HT-29 (cell line): ENCODE measurements at places on chromosomes 2 and 18. TPM values are rescaled to one million over a fixed set of nuclear protein-coding genes. Genes with fewer than 3 reads are reported as not detected.

DNA sequence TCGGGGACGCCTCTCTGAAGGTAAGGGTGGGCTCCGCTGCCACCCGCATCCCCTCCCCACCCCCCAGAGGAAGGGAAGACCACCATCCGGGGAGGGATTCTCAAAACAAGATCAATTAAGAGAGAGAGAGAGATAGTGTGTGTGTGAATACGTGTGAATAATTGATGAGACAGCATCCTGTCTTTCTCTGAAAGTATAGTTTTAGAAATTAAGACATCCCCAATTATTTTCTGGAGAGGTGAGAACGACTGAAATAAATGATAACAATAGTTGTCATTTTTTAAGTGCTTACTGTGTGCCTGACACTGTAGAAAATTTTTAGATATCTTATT, 751 bp downstream of the IL18R1 start:
- no peak for DNase-seq

DNA sequence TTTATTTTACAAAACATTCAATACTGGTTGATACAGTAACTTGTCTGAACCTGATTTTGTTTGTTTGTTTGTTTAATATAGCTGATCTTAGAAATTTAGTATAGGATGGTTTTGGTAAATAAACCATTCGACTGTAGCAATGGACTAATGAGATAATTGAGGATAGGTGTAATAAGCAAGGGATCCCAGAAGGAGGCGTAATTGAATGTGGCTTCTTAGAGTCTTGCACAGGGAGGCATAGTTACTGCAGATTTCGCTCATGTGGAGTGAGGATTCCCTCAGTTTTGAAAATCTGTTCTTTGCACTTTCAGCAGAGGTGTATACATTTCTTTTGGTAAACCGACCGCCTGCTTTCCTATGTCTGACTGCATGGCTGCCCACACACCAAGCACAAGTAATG, 709.6 kb downstream of the SOCS6 start:
- DNase-seq: peak; percentile 4

DNA sequence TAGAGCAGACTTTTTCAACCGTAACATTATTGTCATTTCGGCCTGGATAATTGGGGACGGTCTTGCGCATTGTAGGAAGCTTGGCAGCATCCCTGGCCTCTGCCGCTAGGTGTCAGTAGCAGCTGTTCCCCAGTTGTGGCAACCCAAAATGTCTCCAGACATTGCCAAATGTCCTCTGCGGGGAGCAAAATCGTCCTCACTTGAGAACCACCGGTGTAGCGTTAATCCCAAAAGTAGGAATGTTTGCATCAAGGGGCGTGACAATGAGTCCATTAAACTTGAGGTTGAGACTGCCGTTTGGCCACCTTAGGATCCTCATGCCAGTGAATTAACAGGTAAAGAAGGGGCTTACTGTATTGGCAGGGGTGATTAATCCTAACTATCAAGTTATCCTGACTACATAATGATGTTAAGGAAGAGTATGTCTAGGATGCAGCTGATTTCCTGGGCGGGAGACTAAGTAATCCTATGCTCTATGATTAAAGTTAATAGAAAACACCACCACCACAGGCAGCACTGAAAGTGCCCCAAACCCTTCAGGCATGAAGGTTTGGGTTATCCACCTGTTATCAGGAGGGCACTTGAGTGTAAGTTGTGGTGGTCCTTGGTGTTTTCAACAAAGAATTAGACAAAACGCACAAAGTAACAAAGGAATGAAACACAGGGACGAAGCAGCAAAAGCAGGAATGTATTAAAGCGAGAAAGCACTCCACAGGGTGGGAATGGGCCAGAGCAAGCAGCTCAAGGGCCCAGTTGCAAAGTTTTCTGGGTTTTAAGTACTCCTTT, 4.9 kb upstream of the ZC3H8 start:
- DNase-seq: peak; percentile 82

DNA sequence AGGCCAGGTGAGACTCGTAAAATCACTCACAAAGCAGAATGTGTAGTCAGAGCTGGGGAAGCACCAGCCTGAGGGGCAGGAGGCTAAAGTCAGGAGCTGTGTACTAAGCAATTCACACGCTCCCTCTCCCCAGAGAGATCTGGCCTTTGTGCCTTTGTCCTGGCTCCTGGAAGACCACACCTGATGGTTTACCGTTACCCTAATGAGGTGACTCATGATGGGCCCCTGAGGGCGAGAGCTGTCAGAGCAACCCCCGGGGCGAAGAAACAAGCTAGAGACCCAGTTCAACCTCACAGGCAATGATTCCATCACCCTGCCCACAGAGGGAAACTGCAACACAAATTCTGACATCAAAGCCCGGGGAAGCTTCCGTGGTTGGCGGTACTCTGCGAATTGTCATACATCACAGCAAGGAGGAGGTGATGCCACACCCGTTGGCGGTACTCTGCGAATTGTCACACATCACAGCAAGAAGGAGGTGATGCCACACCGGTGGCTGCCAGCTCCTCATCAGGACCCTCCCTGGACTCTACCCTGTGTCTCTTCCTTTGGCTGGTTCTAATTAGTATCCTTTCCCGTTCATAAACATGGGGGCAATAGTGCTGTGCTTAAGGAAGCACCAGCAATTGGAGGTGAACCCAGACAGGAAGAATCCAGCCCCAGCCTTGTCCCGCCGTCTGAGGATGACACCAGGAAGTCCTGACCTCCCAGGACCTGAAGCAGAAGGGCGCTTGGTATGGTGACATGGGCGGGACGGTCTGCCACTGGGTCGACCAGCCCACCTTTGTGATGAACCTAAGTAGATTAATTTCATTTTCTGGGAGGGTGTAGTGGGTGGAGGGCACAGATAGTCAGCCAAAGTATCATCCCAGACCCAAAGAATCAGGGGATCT, 30.5 kb downstream of the B3GNT7 start:
- DNase-seq: no peak

- peak; percentile 94 for DNase-seq
These were observed 60.5 kb downstream of the G6PC2 start for GRCh38 chr2:168961450-168962229.

DNA sequence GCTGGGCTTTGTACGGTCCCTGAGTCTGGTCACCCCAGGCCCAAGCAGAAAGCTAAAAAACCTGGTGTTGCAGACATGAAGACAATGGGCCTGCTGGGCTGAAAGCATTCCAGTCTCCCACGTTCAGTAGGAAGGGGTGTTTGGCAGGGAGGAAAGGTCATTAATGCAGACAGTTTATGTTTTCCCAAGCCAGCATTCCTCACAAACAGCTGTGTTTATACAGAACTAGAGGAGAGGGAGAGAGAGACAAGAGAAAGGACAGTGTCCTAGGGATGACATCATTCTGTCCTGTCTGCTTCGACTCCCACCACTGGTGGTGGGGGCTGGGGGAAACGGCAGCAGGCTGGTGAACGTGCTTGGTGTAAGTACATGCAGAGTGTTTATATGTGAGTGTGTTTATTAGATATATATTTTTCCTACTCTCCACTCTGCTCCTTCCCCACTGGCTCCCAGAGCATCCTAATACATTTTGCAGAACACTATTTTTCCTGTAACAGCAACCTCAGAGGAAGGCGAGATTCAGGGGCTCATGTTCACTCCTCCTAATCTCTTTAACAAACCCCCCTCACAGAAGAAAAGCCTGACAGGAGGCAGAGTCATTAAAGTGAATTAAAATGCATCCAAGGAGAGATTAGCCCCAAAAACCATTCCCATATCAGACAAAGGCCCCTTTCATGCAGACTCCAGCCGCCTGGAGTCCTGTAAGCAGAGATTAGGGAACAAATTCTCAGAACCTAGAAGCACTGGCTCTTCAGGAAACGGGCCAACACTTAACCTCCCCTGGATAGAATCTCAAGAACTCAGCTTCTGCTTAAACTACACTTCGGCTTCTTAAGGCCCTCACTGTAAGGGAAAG, 380.4 kb downstream of the TNS1 start:
- DNase-seq: no peak

DNA sequence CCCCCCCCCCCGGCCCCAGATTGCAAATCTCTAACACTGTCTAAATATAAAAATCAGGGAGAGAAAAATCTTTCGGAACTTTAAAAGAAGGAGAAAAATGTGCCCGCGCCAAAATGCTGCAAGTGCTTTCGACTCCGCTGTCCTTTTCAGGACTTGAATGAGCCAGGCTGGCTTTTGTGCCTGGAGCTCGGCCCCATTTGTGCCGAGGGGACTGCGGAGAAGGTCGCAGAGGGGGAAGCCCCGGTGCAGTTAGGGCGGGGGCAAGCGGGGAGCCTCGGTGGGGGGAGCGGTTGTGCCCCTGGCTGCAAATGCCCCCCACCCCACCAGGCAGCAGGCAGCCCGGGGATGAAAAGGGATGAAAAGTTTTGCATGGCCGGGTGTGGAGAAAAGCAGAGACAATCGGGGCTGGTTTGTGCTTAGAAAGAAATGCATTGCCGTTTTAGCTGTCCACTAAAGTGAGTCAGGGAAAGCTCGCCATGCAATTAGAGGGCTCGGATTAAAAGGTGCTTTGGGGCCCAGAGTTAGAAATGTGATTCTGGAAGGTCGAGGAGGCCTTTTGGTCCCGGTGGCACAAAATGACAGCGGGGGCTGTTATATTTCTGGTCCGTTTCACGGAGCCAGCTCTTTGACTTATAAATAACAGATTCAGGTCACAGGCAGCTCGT, 1.6 kb downstream of the INHBB start:
- DNase-seq: no peak

GRCh38 chr2:53490659-53491058, 276.9 kb upstream of the CHAC2 start:
- no peak for DNase-seq

GRCh38 chr2:182266909-182267308, 159.9 kb downstream of the PDE1A start:
- DNase-seq: no peak

DNA sequence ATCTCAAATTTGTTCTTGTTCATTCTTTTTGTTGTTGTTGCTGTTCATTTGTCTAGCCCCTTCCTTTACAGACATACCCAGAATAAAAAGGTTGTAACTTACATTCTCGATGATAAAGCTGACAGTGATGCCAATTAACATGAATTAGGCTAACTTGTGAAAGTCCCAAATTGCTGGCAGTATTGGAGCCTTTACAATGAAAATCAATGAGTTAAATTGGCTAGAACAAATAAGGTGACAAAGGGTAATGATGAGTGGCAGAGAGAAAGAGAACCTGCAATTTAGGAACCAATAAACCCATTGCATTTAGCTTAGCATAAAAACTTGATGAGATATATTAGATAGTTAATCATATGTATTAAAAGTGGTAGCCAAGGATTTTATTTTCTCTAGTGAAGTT, 521.0 kb downstream of the ADCYAP1 start:
- no peak for DNase-seq

GRCh38 chr2:15836689-15837610, 103.4 kb upstream of the MYCN start:
- no peak for DNase-seq

DNA sequence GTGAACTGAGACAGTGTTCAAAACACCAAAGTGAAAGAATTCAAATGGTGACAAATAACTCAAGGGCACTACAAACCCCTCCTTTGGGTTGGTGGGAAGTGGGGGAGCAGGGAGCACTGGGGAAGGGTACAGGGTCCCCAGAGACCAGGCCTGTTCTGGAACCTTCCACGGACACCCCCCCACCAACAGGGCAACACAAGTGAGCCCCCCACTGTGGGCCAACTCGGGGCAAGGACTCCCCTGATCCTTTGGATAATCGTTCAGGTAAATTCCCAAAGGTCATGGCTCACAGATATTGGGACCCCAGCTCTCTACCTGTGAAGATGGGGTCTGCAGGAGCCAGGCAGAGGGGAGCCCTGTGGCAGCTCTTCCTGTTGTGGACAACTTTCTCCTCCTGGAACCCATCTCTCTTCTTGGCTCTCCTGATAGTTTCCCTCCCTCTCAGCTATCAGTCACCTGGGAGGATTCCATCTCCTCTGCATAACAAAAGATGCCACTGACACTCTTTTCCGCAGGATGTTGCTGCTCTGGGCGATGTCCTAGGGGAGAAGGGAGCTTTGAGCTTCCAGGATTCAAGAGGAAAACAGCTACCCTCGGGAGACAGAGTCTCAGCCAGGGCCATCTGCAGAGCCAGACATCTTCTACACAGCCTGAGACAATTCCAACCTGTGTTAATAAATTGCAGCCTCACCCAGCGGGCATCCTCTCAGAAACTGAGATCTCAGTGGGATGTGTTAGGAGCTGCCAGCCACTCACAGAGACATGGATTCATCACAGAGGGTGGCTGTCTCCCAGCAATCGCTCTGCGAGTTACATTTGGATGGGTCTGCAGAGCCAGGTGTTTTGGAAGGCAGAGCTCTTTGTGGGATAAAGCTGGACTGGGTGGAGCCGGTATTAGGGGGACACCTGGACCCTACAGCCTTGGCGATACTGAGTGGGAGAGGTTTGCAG, 35.4 kb downstream of the MBP start:
- DNase-seq: no peak

GRCh38 chr2:121135168-121135853, 149.7 kb downstream of the TFCP2L1 start:
- no peak for DNase-seq

GRCh38 chr2:203664029-203664755, 42.2 kb upstream of the CD28 start:
- DNase-seq: no peak

Gene MC4R
- not detected in 2 replicates for total RNA-seq

Gene PRSS56
- not detected in 2 replicates for total RNA-seq

Gene ALPG
- 0.16 TPM in 1 of 2 replicates, not detected in the other for total RNA-seq

Gene RPIA
- total RNA-seq: 12.5 and 15.7 TPM in 2 replicates

Gene AKAIN1
- not detected in 2 replicates for total RNA-seq

Gene UGT1A10
- total RNA-seq: 140 and 150 TPM in 2 replicates

Gene PIEZO2
- total RNA-seq: not detected in 2 replicates

Gene TUBA3D
- total RNA-seq: not detected in 2 replicates

Gene ABHD3
- total RNA-seq: 15.2 and 16.5 TPM in 2 replicates
